Small intestine (tissue), 16 donors: ENCODE measurements at places on chromosomes 2 and 18. TPM values are rescaled to one million over a fixed set of nuclear protein-coding genes. Genes with fewer than 3 reads are reported as not detected.

GRCh38 chr18:23105581-23106219, 29.6 kb upstream of the CABLES1 start:
- peak; percentile 31 for DNase-seq
- no peak overlapping the region for H3K4me3 ChIP-seq
- H3K4me1 ChIP-seq: peaks cover 13% of the 10 kb centered on the region
- no peak overlapping the region for H3K27ac ChIP-seq
- H3K27me3 ChIP-seq: no peaks in the 10 kb centered on the region
- no peaks in the 10 kb centered on the region for H3K36me3 ChIP-seq

GRCh38 chr18:50775207-50775606, 44.6 kb downstream of the MRO start:
- DNase-seq: no peak
- H3K36me3 ChIP-seq: no peaks in the 10 kb centered on the region
- no peak overlapping the region for H3K4me3 ChIP-seq
- no peaks in the 10 kb centered on the region for H3K4me1 ChIP-seq

The HOXD9 gene
- polyA plus RNA-seq: 0.27 TPM

GRCh38 chr2:217943446-217944321, 59.1 kb downstream of the TNS1 start:
- peak overlapping the region; percentile 19 for H3K4me3 ChIP-seq
- H3K4me1 ChIP-seq: peaks cover 32% of the 10 kb centered on the region
- peak; percentile 90 for DNase-seq
- H3K27ac ChIP-seq: peak overlapping the region; percentile 60

The KCNIP3 gene
- polyA plus RNA-seq: 1.7 TPM

DNA sequence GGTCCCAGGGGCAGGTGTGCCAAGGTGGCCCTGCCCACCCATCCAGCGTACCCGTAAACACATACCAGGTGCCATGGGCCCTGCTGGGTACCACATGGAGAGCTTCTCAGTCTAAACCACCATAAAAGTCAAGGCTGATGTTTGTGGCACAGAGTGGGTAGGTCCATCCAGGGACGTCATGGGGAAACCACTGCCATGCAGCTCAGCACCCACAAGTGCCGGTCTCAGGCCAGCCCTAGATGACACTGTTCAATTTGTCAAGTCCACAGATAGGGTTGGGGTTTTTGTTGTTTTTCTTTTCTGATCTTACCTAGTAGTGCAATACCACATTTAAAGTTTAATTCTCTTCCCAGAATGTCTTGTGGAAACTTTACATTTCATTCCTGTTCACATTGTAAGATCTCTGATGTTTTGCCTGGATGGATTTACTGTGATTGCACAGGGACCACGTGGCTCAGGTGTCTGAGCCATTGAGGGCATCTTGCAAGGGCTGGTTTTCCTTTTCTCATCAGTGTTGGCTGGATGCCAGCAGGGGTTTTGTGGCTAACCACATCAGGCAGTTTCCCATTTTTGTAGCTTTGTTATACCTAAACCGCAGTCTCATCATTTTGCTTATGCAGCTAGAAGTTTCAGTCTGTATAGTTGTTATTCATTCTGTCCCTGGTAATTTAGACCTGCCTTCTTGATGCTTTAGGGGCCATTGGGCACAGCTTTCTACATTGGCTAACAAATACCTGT, 64.7 kb downstream of the STK25 start:
- H3K4me3 ChIP-seq: no peak overlapping the region
- DNase-seq: peak; percentile 55
- H3K4me1 ChIP-seq: no peaks in the 10 kb centered on the region
- H3K27ac ChIP-seq: no peak overlapping the region
- H3K27me3 ChIP-seq: no peaks in the 10 kb centered on the region
- H3K36me3 ChIP-seq: peaks cover 14% of the 10 kb centered on the region

DNA sequence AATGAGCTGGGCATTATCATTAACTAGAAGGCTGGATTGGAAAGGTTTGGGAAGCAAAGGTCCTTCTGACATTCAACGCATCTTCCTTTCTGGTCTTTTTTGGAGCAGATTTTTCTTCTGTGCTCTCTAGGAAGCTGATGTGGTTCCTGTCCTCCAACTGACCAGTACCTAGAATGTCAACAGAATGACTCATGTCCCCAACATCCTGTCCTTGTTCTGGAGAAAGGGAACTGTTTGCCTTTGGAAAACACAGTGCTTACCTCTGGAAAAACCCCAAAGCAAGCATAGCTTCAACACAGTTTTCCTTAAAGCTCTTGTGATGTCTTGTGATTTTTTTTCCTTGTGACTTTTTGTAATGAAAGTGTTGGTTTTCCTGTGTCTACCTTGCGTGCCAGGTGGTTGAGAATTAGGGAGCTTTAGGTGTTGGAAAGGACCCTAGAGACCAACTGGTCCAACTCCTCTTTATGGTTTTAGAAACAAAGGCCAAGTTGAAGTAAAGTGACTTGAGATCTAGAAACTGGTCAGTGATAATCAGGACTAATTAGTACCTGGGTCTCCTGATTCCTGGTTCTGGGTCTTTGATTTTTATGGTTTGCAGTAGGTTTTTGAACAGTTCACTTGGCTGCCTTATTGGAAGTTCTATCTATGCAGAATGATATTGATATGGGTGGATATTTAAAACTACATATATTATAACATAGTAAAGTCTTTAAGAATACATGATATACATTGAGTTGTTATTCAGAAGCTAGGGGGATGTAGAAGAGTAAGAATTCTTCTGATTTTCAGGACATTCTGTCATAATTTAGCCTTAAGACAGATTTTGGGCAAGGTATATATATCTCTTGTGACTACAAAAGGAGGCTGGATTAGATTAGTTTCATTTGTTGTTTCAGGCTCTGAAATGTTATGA, 70.5 kb downstream of the FMNL2 start:
- no peaks in the 10 kb centered on the region for H3K27me3 ChIP-seq
- no peak overlapping the region for H3K4me3 ChIP-seq
- H3K36me3 ChIP-seq: no peaks in the 10 kb centered on the region

The COL3A1 gene
- polyA plus RNA-seq: 105 TPM

- no peaks in the 10 kb centered on the region for H3K36me3 ChIP-seq
- DNase-seq: no peak
- H3K27ac ChIP-seq: no peak overlapping the region
Observed at GRCh38 chr18:45231617-45232016, 383.7 kb upstream of the SLC14A2 start.

The ACVR1C gene
- 1.3 TPM for polyA plus RNA-seq

- no peak for DNase-seq
- H3K36me3 ChIP-seq: peaks cover 3% of the 10 kb centered on the region
- no peak overlapping the region for H3K4me3 ChIP-seq
- peaks cover 10% of the 10 kb centered on the region for H3K4me1 ChIP-seq
- no peaks in the 10 kb centered on the region for H3K27me3 ChIP-seq
Observed at GRCh38 chr18:9741406-9741792, 33.3 kb downstream of the RAB31 start.

GRCh38 chr2:101121174-101121573, 30.0 kb downstream of the TBC1D8 start:
- peak; percentile 90 for DNase-seq
- H3K27ac ChIP-seq: peak overlapping the region; percentile 67
- no peaks in the 10 kb centered on the region for H3K36me3 ChIP-seq
- H3K4me3 ChIP-seq: no peak overlapping the region
- H3K27me3 ChIP-seq: no peaks in the 10 kb centered on the region
